NCI-H510A (cell line): ENCODE measurements at places on chromosomes 11 and 22.

DNA sequence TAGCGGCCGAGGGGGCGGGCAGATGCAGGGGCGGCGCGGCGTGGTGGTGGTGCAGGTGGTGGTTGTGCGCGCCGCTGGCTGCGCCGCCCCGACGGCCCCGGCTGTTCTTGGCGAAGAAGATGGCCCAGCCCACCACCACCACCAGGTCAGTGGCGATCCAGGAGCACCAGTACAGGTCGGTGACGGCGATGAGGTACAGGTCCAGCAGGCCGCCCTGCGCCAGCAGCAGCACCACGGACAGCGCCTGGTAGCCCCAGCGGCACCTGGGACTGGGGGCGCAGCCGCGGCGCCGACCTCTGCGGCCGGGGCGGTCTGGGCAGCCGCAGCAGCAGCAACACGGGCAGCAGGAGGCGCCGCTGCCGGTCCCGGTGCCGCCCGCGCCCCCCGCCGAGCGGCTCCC lies 879 bp downstream of the TMEM121B start:
- DNase-seq = no peak

DNA sequence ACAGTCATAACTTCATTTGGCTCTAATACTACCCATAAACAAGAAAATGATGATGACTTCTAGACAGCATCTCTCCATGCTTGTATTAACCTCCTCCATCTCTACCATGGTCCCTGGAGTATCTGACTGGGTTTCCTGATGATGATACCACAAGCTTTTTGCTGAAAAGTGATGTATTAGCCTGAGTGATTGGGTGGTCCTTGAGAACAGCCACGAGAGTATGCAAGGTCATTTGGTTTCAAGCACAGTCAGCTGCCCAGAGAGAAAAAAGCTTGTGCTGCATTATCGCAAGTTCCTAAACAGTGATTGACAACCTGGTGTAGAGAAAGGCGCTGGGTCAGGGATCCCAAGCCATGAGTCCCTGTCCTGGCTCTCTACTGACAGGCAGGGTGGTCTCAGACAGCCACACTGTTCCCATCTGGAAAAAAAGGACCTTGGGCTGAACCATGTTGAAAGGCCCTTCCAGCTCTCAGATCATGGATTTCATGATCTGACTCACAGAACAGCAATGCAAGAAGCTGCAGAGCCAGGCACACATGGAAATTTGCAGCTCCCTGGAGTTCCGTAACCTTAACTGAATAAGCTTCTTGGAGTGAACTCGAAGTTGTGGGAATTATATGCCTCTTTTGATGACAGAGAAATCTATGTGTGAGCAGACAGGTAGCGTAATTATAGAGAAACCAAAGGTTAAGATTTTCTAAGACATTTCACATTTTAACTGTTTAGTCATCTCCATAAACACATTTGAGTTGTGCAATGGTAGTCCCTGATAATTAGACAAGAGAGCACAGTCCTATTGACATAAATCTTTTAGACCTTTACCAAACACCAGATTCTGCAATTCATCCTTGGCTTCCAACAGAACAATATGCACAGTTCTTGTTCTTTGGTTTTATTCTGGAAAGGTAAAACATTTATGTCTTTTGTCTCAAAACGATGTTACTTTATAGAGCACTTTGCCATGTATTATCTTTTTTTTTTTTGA lies 54.1 kb upstream of the UBASH3B start:
- DNase-seq = no peak

GRCh38 chr11:70820311-70820710 lies 422.0 kb downstream of the CTTN start:
- no peak for DNase-seq

DNA sequence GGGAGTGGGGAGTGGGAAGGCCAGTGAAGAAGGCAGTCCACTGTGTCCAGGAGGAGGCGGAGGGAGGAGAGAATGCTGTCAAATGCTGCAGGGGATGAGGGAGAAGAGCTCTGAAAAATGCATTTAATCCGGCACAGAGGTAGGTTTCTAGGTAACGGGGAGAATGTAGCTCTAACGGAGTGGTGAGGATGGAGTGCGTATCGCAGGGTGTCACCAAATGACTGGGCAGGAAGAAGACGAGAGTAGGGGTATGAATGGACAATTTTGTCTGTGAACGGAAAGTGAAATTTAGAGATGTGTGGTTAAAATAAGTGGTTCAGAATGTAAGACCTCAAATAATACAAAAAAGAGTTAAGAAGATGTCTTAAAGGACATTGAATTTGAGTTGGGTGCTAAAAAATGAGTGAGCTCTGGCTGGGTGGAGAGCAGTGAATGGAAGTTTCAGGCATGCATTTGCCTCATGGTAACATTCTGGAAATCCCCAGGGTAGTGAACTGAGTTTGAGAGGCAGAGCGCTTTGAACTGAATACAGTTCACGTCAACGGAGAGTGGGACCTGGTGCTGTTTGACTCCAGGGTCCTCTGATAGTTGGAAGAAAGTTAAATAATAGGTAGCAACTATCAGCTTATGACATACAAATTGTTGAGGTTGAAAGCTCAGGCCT lies 81.3 kb upstream of the CADM1 start:
- no peak for DNase-seq

DNA sequence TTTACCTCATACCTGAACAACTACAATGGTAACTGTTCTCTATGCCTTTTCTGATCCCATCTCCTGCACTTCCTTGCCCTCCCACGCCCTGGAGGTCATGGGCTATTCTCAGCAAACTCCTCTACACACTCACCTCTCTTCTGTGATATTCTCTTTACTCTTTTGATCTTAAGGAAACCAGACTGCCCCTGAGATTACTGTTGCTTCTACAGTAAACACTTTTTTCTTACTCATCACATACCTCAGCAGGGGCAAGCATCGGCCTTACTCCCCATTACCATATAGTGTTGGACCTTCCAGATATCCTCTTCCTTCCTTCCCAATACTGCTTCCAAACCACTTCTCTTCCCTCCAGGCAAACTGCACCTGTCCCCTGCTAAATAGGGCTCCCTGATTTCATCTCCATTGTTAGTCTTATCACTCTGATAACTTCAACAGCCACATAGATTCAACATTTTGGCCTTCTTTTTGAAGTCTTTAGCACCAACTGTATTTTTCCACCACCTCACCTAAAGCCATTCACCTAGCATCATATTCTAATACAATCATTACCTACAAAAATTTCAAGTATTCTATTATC lies 141.2 kb downstream of the RBFOX2 start:
- DNase-seq = no peak

DNA sequence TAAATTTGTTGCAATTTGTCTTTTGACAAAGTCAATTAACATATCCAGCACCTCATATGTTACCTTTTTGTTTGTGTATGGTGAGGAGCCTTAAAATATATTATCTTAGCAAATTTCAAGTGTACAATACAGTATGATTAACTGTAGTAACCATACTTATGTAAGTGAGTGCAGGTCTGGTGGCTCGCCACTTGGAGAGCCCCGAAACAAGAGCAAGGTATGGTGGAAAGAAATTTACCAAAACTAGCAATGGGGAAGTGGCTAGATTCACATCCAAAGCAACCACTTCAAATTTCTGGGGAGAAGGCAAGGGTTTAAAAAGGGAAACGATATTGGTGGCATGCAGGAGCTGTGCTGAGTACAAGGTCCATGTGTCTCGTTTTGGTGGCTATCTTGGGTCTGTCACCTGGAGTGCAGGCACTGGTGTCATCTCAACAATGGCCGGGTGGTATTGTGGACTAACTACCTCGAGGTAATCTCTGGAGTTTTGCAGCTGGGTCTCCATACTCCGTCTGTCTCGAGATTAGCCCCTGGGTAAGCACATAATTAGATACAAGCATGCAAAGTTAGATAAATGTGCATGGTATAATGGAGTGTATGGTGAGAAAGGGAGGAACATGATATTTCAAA lies 8.2 kb upstream of the FNBP4 start:
- DNase-seq = no peak

DNA sequence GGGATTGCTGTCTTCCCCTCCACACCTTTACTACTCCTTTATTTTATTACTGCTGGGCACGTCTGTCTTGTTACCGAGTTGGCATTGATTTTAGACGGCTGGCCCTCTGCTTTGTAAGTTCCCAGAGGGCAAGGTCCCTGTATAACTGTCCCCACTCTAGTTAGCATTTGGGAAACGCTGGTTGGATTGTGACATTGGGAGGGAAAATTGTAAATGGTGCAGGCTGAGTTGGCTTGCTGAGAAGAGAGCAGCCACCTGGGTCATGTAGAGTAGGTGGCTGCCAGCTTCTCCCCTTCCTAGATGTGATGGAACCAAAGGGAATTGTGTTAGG lies 1.7 kb downstream of the TAB1 start:
- DNase-seq = no peak

DNA sequence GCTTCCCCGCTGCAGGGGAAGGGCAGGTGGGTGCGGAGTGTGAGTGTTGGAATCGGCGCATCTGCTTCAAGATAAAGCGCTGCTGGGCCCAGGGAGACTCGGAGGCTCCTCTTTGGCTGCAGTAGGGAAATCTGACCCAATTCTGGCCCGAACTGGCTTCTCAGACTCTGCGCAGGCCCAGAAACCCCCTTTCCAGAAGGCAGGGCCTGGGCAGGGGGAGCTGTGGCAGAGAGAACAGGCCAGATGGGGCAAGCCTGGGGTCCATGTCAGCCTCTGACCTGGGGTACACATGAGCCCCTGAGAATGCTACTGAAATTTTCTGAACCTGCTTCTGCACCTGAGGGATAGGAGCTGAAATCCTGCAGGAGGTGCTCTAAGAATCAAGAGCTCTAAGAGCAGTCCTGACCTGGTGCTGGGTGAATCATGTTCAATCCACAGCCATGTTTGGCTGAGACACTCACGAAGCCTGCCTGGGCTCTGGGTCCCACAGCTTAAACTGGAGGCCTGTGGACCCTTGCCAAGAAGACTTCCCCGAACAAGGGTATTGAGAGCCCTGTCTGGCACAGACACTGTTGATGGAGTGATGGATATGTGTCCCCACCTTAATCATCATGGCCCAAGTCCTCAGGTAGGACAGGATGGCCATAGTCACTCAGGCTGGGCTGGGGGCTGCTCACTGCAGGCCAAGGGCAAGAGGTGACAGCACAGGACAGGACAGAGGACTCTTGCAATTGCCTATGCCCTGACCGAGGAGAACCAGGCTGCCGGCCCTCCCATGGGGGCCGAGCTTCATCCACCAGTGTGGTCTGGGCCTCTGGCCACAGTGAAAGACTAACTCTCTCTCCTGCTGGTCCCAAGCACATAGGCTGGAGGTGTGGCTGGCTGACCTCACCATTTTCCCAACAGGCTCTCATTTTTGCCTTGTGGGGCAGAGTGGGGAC lies 6.9 kb downstream of the RAB3IL1 start:
- DNase-seq = no peak

- no peak for DNase-seq
Observed at GRCh38 chr22:29946220-29946619, 63.2 kb downstream of the MTMR3 start.

GRCh38 chr11:73387594-73388264 lies 11.5 kb downstream of the RELT start:
- DNase-seq = no peak

DNA sequence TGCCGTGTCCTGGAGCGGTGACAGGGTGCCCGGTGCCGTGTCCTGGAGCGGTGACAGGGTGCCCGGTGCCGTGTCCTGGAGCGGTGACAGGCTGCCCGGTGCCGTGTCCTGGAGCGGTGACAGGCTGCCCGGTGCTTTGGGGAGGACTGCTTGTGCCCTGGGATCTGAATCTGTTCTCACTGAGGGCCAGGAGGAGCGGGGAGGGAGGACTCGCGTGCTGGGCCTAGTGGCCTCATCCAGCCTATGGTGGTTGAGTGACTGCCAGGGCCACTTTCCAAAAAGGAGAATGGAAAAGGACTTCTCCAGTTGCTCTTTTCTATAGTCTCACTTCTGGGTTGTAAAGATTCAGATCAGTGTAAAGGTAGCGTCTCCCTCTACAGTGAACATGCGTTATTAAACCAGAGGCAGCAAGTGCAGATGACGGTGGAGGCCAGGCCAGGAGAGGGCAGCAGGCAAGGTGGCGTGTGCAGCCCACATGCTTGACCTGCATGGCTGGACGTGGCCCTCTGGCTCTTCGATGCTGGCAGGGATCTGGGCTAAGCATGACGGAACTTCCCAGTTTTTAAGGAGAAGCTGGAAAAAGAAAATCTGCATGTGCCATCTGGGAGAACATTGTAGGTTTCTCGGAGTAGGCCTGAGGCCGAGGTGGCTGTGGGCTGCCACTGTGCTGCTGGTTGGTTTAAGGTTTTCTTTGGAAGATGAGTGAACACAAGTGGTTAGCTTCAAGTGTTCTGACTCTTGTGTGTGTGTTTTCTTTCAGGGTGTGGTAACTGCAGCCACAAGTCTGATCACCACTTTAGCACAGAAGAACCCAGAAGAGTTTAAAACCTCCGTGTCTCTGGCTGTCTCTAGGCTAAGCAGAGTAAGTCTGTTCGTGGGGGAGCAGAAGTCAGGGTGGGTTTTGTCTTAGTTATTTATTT lies 55.0 kb downstream of the AP2A2 start:
- no peak for DNase-seq

DNA sequence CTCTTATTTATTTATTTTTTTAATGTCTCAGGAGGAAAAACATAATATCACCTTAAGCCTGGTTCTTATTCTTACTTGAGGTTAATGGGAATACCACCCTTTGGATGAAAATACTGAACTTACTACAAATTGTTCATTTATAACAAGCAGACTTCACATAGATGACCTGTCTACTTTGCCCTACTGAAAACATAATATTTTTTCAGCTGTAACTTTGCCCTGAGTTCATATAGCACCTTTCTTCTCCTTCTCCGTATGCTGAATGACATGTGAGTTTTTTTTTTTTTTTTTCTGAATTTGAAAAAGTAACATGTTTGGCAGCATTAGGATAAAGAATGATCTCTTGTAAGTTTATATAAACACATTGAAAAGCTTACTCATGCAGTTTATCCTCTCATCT lies 186.8 kb downstream of the TMEM135 start:
- no peak for DNase-seq

DNA sequence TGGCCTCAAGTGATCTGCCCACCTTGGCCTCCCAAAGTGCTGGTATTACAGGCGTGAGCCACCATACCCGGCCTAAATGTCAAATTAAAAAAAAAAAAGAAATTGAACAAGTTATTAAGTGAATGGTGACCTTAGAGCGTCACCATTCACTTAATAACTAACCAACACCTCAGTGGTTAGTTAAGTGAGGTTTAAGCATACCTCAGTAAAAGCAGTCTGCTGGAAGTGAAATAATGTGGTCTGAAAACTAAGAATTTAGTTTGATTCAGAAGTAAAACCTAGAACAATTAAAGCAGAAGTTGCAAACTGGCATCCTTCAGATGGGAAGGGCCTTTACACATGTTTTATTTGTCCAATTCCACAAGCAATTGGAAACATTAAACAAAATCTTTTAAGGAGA lies 71.5 kb downstream of the FCHSD2 start:
- DNase-seq = no peak

- DNase-seq = no peak
Observed at GRCh38 chr11:44613153-44613552, 47.7 kb downstream of the CD82 start.
